AG09309 (cell line): ENCODE measurements at places on chromosomes 2 and 18.

- no peak for DNase-seq
Observed at GRCh38 chr2:201618744-201619662, 24.3 kb downstream of the TMEM237 start.

DNA sequence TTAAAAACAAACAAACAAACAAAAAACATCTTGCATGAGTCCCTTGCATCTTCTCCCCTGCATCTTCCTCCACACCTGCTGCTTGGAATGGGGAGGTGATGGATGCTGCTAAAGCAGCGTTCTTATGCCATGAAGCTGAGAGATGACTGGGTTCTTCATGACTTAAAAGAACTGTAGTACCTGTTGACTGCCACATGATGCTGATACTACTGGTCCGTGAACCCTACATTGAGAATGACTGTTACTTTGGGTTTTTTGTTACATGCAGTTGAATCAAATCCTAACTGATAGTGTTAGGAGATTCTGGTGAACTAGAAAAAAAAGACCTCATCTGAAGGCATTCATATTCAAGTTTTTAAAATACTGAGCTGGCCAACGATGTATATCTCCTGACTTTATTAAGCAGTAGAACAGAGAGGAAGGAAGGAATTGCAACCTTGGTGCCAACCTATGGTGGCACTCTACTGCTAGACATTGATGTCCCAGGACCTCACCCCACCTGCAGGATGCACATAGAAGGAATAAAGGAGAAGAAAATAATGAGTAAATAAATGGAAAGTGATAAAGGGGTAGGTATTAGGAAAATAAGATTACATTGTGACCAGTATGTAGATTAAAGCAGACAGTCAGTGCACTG, 63.2 kb upstream of the SPAG16 start:
- DNase-seq, result no peak

DNA sequence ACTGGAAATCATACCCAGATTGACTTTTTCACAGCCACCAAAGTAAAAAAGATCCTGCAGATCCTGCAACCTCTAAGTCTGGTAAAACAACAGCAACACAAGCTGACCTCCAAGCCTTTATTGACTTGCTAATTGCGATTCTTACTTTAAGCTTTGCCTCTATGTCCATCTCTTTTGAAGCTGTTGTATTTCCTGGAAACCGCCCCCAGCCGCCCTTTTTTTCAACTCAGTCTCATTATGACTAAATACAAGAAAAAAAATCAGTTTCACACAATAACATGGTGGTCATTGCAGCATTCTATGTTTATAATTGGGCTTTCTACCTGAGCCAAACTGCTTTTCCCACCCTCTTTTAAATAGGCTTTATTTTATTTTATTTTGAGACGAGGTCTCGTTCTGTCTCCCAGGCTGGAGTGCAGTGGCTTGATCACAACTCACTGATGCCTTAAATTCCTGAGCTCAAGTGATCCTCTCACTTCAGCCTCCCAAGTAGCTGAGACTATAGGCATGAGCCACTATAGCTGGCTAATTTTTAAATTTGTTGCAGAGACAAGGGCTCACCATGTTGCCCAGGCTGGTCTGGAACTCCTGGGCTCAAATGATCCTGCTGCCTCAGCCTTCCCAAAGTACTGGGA, 76.2 kb downstream of the MOGAT1 start:
- no peak for DNase-seq

DNA sequence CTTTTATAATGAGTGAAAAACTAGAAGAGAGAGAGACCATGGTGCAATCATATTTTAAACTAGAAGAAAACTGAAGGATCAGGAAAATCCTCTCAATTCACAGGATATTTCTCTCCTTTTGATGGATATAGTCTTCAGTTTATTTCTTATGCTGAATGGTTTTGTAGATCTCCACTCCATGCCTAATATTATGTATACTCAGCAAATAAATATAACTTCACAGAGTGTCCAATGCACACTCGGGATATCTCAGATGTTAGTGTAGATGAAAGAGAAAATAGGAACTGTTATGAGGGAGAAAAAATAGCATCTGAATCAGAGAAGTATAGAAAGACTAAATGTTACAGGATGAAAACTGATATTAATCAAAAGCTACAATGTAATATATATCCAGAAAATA, 1324.5 kb upstream of the PIK3C3 start:
- DNase-seq, result no peak

- DNase-seq, result no peak
Observed at GRCh38 chr18:77095391-77096371, 36.9 kb downstream of the MBP start.

GRCh38 chr18:68509902-68510301, 205.0 kb downstream of the TMX3 start:
- DNase-seq, result no peak

DNA sequence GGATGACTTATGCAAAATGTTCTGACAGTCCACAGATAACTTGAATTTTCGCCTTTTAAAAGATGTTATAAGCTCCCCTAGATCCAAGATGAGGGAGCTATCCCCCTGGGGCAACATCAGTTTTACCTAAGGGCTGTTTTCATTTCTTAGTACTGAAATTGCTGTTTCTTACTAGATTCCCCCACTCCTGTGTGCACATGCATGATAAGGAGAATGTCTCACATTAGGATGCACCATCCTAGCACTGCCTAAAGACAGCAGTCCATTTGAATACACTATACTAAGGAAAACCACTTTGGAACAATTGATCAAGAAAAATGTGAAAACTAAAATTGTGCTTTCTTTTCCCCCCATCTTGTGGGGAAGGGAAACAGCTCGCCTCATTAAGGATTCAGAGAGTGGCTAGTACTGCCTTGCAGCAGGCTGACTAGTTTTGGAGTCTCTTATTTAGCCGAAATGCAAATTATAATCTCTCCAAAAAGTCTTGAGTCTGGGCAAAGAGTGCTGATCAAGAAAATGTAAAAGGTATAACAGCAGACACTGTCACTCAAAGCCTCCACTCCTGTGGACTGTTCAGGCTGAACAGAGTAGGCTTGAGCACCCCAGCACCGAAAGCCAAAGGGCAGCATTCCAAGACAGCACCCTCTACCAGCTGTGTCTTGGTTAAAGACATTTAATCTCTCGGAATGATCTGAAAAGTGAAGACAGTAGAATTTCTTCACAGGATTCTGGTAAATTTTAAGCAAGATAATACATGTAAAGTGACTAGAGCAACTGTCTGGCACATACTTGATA, 65.0 kb downstream of the ZNF385B start:
- no peak for DNase-seq

GRCh38 chr2:23359631-23360567, 25.1 kb upstream of the KLHL29 start:
- DNase-seq, result no peak

- no peak for DNase-seq
Observed at GRCh38 chr18:33960417-33960816, 264.3 kb downstream of the NOL4 start.

DNA sequence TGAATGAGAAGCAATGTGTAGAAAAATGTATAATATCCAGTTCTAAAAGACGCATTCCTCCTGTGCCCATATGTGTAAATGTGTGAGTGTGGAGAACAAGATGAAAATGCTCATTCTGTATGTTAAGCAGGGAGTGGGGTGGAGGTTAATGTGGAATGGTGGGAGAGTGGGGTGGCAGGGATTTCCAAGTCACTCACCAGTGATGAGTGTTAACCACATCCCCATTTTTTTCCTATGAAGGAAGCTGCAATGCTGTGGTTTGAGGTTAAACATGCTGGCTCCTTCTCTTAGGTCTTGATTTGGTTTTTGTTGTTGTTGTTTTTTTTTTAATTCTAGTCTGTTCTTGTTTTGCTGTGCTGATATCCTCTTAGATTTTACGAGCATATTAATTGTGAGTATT, 169.4 kb downstream of the NEDD4L start:
- peak; percentile 70 for DNase-seq

DNA sequence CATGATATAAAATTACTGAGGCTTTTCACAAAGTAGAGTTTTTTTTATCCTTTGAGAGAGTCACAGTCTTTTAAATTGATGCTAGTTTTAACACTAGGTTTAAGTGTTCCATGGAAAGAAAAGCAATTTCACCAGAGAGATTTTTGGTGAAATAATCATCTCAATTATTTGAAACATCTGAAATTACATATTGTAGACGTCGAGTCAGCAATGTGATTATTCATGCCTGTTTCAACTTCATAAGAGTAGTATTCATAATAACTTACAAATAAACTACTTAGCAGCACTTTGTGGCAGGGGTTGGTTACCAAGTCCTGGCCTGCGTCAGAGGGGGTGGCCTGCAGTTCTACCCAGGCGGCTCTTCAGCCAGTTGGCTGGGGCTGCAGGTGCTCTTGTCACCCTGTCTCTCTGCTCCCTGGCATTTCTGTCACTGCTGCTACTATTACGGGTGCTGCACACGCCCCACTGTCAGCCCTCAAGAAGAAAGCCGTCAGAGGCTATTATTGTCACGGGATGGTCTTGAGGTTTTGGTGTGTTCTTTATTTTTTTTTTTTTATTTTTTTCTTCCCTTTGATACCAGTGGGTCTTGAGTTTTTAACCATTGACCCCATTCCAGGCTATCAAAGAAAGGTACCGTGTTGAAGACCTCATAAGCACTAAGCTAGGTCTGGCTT, 50.4 kb downstream of the MALT1 start:
- DNase-seq, result peak; percentile 20

- no peak for DNase-seq
Observed at GRCh38 chr2:28648147-28648546, 103.5 kb upstream of the PPP1CB start.

DNA sequence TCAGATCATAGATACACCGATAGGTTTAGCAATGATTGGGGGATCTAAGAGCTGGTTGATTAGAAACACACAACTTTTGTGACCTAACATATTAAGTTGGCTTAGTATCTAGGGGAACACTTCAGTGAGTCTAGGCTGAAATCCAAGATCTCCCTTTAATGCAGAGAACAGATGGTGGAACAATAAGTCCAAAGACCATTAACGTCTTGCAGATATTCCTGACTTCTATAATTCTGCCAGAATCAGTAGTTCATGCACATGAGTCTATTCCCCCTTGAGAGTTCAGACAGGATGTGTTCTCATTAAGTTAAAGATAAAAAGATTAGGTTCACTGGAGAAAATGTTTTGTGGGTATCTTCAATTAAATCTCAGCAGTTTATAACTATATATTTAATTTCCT, 506.5 kb downstream of the TSN start:
- no peak for DNase-seq

DNA sequence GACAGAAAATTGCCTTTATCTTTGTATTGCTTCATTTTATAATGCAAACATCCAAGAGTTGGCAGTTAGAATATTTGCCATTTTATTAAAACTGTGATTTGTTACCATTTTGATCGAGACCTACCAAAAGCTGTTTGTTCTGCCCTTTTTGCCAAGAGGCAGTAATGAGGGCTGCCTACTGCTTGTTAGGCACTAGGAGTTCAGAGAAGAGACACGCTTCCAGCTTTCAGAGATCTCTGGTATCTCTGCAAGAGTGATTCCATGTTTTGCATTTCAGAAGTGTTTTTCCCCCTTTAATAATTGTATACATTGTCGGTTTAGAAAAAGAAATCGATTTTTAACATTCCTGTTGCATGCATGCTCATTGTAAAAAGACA, 628 bp downstream of the MRPL30 start:
- DNase-seq, result no peak

GRCh38 chr2:8541223-8541622, 140.6 kb upstream of the ID2 start:
- DNase-seq, result no peak

GRCh38 chr2:181131584-181131983, 151.2 kb downstream of the UBE2E3 start:
- DNase-seq, result no peak
